ENCODE measurements at places on chromosomes 4 and X.

GRCh38 chr4:139142980-139143379, 34.0 kb downstream of the ELF2 start:
- no peak for DNase-seq

GRCh38 chr4:26577066-26577465, 6.8 kb upstream of the TBC1D19 start:
- no peak for DNase-seq

GRCh38 chr4:153067376-153067775, 131.3 kb downstream of the FHDC1 start:
- no peak for DNase-seq

GRCh38 chrX:41332408-41333002, 1.5 kb upstream of the DDX3X start:
- DNase-seq = no peak

GRCh38 chr4:128393101-128393704, 105.6 kb upstream of the PGRMC2 start:
- DNase-seq = peak; percentile 62

DNA sequence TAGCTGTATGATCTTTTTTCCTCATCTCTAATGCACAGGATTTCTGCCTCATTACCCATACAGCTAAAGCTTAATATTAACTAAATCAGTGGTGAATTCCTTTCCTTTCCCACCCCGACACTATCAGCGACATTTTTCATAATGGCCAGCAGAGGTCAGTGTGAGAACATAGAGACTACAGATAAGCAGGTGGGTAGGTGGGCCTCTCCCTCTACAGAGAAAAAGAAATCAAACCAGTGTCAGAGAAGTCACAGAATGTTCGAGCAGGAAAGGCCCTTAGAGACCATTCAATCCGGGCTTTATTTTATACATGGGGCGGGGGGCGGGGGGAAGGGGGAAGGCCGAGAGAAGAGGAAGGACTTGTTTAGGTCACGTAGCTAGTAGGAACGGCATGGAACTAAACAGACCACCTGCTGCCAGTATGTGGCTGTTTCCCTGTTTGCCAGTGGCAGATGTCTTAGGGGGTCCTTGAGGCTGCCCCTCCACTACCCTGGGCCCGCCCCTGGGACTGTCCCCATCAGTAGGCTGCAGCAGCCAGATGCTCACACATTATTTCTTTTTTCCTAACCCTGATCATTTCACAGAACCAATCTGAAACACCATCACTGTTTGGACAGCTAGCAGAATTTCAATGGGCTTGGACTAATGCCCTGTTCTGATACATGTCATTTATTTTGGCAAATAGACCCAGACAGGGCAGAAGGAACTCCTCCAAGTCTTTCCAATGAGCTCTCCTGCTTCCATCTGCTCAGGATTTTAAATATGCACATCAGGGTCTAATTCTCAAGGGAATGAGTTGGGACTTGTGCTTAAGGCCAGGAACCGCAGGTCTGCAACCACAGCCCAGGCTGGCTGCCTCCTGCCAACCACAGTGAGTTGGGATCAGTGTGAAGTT, 133.4 kb downstream of the ATG4A start:
- no peak for DNase-seq
